ENCODE measurements at places on chromosomes 5 and 9.

DNA sequence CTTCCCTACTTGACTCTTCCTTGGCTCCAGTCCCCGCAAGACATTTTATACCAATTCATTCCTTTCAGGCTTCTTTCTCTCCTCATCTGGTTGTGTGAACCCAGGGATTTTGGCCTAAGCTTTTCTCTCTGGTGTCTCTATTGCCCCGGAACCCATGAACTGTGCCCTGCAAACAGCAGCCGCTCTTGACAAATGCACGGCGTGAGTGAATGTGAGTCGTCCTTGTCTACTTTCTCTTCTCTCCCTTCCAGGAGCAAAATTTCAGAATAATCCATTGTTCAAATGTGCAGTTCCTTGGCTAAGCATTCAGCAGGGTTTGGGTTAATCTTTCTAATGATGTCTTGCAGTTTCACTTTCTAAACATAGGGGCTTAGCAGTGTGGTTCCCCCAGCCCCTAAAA is 250.4 kb upstream of the IRX4 start:
- DNase-seq = no peak

GRCh38 chr5:172872997-172873491 is 39.0 kb downstream of the ERGIC1 start:
- DNase-seq = no peak

- no peak for DNase-seq
These were observed 1005.9 kb upstream of the WWC1 start for GRCh38 chr5:167285591-167285990.

- no peak for DNase-seq
These were observed 130.4 kb downstream of the ASTN2 start for GRCh38 chr9:117284414-117284813.

DNA sequence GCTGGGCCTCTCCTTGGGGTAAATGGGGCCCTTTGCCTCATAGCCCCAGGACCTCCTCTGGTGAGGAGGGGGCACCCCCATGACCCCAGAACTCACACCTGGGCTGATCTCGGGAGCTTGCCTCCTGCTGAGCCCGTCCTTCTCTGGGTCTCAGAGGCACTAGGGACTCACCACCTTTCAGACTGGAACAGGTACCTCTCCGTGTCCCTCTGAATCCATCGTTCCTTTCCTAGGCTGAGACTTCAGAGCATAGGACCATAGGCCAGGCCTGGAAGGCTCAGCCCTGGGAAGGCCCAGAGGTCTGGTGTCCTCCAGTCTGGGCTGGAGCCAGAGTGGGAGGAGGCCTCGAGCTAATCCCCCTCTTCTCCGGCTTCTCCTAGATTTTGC is 97.9 kb downstream of the CACNA1B start:
- no peak for DNase-seq

DNA sequence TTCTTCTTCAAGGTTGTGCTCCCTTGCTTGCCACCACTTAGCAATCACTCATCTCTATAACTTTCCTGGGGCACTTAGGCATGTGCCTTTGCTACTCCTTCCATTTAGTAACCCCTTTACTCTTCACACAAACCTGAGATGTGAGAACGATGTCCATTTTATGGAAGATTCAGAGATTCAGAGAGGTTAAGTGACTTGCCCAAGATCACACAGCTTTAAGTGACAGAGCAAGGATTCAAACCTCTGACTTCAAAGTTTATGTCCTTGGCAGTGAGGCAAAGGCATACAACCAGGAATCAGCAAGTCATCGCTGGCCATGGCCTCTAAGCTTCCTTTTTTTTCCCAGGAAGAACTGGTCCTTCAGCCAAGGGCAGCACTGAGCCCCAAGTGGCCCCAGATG is 56.0 kb upstream of the GALNT10 start:
- DNase-seq = no peak

DNA sequence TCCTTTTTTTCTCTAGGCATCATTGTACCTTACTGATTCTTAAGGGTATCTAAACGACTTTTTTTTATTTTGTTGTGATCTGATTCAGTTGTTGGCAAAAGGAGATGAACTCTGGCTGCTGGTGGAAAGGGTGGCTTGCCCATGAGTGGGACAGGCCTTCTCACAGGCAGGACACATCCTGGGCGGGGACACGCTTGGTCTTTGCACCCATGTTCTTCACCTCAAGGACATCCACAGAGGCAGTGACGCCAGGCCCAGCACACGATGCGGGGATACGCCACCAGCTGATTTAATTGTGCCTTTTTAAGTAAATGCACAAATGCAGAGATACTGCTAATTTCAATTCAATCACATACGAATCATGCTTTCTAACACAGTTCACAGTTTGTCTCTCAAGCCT is 208.1 kb downstream of the FANCC start:
- no peak for DNase-seq

- DNase-seq = no peak
These were observed 493.5 kb downstream of the EBF1 start for GRCh38 chr5:158606233-158606632.

- DNase-seq = no peak
These were observed 81.9 kb downstream of the DMRTA1 start for GRCh38 chr9:22528485-22528884.

GRCh38 chr5:50325237-50325832 is 115.8 kb downstream of the EMB start:
- DNase-seq = no peak

- DNase-seq = no peak
These were observed 206.9 kb downstream of the CAVIN4 start for GRCh38 chr9:100784755-100785154.

- DNase-seq = no peak
These were observed 1568.5 kb upstream of the WWC1 start for GRCh38 chr5:166722939-166723338.

DNA sequence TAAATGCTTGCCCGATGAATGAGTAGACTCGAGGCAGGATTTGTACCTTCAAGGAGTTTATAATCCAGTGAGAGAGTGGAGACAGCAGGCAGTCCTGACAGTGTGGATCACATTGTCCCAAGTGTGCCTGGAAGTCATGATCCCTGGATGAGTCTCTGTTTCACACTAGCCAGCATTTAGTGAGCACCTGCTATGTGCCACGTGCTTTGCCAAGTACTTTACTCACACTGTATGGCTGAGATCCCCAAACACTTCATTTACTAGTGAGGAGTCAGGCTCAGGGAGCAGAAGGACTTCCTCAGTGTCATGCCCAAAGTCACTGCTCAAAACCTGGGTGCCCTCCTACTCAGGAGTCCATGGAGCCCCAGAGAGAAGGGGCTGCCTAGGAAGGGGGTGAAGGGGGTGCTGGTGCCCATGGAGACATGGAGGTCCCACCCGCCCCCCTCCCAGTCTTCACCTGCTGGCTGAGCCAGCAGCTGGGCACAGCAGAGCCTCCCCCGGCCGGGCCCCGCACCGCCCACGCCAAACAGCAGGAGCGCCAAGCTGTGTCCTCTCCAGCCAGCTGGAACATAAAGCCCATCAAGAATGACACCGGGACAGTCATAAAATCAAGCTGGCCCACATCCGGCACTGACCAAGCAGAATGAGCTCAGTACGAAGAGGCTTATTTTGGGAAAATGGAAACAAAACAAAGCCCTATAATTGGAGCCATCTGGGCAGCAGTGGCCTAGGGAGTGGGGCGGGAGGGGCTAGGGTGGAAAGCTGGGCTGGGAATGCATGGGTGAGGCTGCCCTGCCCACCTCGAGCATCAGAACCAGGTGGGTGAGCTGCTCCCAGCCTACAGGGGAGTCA is 10.6 kb downstream of the LAMC3 start:
- no peak for DNase-seq

GRCh38 chr5:82425591-82425990 is 147.4 kb upstream of the RPS23 start:
- DNase-seq = no peak

- no peak for DNase-seq
These were observed 240.0 kb downstream of the GOLPH3 start for GRCh38 chr5:31934156-31934555.

DNA sequence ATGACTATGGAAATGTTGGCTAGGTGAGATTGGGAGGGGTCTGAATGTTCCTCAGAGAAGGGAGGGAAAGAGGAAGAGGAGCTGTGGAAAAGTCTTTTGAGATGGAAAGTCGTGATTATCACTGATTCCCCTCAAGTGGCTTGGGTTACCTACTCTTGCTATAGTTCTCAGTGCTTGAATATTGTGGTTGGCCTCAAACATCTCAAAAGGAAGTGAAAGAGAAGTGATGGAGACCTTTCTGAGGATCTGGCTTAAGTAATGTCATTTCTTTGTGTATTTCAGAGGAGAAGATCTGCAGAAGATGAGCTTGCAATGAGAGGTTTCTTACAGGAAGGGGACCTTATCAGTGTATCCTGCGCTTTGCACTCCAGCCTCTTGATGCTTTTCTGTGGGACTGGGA is 5.5 kb downstream of the EXOSC2 start:
- no peak for DNase-seq

DNA sequence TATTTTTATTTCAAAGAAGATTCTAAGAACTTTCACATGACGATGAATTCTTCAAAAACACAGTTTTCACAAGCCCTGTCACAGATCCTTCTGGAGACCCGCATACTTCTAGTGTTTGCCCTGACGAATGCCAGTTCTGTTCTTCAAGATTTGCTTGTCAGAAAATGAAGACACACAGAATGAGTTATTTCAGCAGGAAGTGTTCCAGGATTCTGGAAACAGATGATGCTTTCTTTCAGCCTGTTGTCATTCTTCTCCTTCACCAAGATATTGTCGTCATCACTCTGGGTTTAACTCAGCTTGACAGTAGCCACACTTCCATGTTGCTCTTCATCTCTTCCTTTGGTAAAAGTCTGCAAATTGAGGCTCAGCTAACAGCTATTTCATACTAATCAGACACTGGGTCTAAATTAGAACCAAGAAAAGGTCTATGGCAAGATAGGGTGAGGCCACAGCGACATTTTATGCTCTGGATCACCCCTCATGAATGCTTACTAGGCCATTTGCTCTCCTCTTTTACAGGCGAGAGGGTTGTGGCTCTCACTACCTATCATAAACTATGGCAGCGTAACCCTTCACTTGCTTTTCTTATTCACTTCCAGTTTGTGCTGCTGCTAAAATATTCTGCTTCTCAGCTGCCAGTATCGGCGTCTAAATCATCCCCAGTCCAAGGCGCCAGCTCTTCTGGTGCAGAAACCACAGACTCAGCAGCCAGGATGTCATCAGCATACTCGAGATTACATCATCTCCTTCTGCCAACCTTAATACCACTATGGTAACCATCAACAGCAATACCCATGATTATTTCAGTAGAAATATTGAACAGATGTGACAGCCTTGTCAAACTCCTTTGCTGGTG is 159.6 kb upstream of the TBCA start:
- DNase-seq = peak; percentile 18

DNA sequence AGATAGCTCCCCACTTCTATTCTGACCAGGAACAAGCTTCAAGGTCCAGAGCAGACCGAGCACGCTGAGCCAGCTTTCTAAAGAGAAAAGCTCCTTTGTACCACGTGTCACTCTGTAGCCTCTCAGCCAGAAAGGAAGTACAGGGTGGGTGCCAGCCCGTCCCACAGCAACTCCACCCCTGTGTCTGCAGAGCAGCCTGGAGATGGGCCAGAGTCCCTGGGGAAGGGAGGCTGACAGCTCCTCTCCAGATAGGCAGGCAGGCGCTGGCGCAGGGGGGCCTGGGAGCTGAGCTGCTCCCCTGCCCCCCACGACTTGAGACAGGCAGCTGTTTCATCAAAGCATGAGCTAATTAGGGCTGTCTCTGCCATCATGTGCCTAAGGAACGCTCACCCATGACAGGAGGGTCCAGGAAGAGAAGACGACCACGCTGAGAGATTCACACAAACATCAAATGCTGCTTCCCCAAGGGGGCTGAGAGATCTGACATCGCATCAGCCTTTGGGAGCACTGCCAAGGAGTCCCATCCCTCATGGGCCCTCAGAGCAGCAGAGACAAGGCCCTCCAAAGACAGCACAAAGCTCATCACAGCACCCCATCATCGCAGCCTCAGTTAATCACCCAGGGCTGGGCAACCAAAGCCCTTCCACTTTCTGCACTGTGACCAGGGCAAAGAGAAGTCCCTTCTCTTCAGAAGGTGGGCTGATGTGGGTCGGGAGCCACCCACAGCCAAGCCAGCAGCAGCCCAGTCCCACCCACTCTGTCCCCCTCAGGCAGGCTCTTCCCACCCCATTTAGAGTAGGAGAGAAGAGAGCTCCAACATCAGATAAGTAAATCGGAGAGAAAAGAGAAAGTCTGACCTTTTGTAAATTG is 78.5 kb upstream of the LRRTM2 start:
- DNase-seq = no peak
